Naive thymus-derived CD4-positive, alpha-beta T cell (primary cell): ENCODE measurements at places on chromosomes 6 and 20. TPM values are rescaled to one million over a fixed set of nuclear protein-coding genes. Genes with fewer than 3 reads are reported as not detected.

DNA sequence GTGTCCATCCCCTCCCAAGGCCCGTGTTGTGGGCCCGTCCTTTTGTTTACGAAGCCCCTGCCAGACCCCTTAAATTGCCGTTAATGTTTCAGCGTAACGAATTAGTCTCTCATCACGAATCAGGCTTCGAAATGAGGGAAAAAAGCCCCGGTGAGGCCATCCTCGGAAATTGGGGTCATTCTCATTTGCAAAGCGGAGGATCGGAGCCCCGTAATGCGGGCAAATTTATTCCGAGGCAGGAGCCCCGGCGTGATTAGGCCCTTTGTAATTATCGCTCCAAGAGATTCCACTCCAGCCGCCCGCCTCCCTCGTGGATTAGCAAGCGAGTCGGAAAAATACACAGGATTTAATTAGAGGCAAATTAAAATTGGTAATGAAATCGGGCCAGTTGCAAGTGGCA is 44.9 kb upstream of the MDFI start:
- peaks cover 5% of the 10 kb centered on the region for H3K4me1 ChIP-seq
- no peaks in the 10 kb centered on the region for H3K36me3 ChIP-seq

DNA sequence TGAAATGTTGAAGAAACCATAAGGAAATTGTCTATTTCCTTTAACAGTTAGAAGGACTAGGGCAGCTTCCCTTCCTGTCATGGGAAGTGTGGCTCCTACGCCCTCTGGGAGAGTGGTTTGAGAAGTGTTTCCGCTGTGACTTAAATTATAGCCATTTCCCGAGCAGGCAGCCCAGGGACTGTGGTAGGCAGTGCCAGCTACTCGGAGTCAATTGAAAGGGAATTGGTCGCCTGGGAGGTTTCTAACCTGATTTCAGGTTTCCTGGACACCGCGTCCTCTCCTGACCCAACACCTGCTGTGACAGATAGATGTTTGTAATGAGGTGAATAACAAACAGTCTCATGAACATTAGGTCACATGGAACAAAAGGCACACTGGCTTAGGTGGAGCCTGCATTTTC is 256.1 kb upstream of the PLCB4 start:
- H3K4me1 ChIP-seq = no peaks in the 10 kb centered on the region
- no peak overlapping the region for H3K4me3 ChIP-seq
- no peaks in the 10 kb centered on the region for H3K27me3 ChIP-seq

- H3K4me3 ChIP-seq = no peak overlapping the region
- H3K27ac ChIP-seq = no peak overlapping the region
- H3K27me3 ChIP-seq = no peaks in the 10 kb centered on the region
- DNase-seq = peak; percentile 25
Observed at GRCh38 chr20:30168025-30168799, 1089.3 kb upstream of the DEFB115 start.

GRCh38 chr20:33732166-33732970 is 572 bp downstream of the ZNF341 start:
- H3K4me1 ChIP-seq = peaks cover 3% of the 10 kb centered on the region
- peak overlapping the region; percentile 75 for H3K27ac ChIP-seq
- no peaks in the 10 kb centered on the region for H3K36me3 ChIP-seq
- H3K4me3 ChIP-seq = peak overlapping the region; percentile 84

The CALHM4 gene
- not detected for total RNA-seq

The PRICKLE4 gene
- not detected in 2 replicates for total RNA-seq

The CCDC170 gene
- total RNA-seq = not detected

The TOX2 gene
- total RNA-seq = 6.5 and 7.1 TPM in 2 replicates

DNA sequence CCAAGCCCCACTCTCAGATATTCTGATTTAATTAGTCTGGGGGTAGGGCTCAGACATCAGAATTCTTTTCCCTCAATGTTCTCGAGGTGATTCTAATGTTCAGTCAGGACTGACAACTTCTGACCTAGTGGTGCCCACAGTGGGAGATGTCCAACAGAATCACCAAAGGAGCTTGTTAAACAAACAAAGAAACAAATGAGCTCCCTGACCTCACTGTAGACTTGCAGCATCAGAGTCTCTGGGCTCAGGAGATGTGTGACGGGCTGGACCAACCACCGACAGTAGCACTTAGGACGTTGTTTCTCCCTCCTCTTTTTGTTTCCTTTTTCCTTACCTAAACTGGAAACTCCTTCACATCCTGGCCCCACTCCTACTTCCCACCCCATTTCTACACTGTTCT is 49.3 kb downstream of the CLIC5 start:
- no peaks in the 10 kb centered on the region for H3K36me3 ChIP-seq
- H3K27ac ChIP-seq = no peak overlapping the region
- H3K4me3 ChIP-seq = no peak overlapping the region
- no peaks in the 10 kb centered on the region for H3K27me3 ChIP-seq
- H3K4me1 ChIP-seq = peaks cover 5% of the 10 kb centered on the region

- no peaks in the 10 kb centered on the region for H3K27me3 ChIP-seq
- no peak overlapping the region for H3K4me3 ChIP-seq
- H3K27ac ChIP-seq = no peak overlapping the region
- DNase-seq = no peak
Observed at GRCh38 chr6:57248311-57248895, 26.3 kb upstream of the RAB23 start.

- no peaks in the 10 kb centered on the region for H3K4me1 ChIP-seq
- no peaks in the 10 kb centered on the region for H3K27me3 ChIP-seq
- H3K36me3 ChIP-seq = no peaks in the 10 kb centered on the region
- H3K27ac ChIP-seq = no peak overlapping the region
- DNase-seq = peak; percentile 9
- no peak overlapping the region for H3K4me3 ChIP-seq
Observed at GRCh38 chr6:143337201-143337949, 113.1 kb downstream of the ADAT2 start.

GRCh38 chr6:140855520-140855919 is 1277.2 kb upstream of the GJE1 start:
- no peak overlapping the region for H3K27ac ChIP-seq
- no peak for DNase-seq

DNA sequence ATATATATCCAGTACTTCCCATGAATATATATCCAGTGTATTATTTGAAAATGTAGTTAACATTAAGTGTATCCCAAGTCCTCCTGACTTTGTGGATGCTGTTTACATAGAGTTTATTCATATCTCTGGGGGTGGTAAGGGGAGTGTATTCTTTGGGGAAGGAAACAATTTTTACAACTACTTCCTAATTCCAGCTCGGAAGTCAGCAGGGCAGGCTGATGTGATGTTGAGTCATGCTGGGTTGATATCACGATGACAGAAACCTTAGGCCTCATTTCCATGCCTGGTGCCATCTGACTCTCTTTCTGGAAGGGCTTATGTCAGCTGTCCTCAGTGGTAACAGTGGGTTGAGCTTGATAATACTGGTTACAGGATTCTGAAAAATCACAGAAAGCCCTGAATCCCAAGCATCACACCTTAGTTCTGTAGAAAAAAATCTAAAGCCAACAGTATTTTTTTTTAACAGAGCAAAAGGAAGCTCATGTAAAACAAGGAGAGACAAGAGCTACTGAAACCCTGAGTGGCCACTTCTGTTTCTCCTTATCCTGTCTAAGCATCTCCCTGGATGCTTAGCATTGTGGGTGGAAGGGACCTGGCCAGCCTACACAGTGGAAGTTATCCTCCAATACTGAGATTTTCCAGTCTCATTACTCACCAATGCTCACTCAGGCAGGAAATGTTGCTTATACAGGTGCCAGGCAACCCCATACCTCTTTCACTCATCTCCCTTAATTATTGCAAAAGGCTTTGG is 75.2 kb upstream of the IYD start:
- H3K27me3 ChIP-seq = no peaks in the 10 kb centered on the region
- H3K36me3 ChIP-seq = no peaks in the 10 kb centered on the region
- no peak overlapping the region for H3K4me3 ChIP-seq
- DNase-seq = no peak

GRCh38 chr6:33280539-33280938 is 3.6 kb downstream of the B3GALT4 start:
- no peaks in the 10 kb centered on the region for H3K36me3 ChIP-seq
- no peaks in the 10 kb centered on the region for H3K27me3 ChIP-seq
- H3K27ac ChIP-seq = peak overlapping the region; percentile 32
- H3K4me1 ChIP-seq = peaks cover 22% of the 10 kb centered on the region
- DNase-seq = no peak

The ZSWIM3 gene
- total RNA-seq = 1.5 TPM

- H3K27ac ChIP-seq = no peak overlapping the region
- no peaks in the 10 kb centered on the region for H3K4me1 ChIP-seq
- no peak for DNase-seq
Observed at GRCh38 chr6:52517502-52518278, 59.2 kb downstream of the TRAM2 start.

The DAAM2 gene
- not detected for total RNA-seq

DNA sequence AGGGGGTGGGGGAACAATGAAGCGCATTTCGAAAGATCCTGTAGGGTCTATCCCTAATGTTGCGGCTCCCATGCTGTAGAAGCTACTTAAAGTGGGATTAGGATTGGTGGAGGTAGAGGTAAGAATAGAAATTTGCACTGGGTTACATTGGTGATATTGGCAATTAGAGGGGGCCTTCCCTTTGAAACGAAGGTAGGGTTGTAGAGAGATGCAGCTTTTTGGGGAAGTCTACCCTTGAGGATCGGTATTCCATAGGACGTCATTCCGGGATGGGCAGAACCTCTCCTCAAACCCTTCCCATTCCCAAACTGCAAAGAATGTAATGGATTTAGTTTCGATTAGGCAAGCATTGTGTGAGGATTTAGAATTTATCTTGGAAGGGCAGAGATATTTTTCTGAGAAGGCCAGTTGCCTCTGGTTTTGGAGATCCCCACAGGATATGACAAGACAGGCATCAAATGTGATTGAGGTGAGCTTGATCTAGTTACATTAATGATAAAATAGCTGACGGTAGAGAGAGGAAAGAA is 5.4 kb upstream of the ZNFX1 start:
- DNase-seq = no peak
- H3K27me3 ChIP-seq = no peaks in the 10 kb centered on the region
- H3K36me3 ChIP-seq = peaks cover 93% of the 10 kb centered on the region
- H3K4me3 ChIP-seq = peak overlapping the region; percentile 28

DNA sequence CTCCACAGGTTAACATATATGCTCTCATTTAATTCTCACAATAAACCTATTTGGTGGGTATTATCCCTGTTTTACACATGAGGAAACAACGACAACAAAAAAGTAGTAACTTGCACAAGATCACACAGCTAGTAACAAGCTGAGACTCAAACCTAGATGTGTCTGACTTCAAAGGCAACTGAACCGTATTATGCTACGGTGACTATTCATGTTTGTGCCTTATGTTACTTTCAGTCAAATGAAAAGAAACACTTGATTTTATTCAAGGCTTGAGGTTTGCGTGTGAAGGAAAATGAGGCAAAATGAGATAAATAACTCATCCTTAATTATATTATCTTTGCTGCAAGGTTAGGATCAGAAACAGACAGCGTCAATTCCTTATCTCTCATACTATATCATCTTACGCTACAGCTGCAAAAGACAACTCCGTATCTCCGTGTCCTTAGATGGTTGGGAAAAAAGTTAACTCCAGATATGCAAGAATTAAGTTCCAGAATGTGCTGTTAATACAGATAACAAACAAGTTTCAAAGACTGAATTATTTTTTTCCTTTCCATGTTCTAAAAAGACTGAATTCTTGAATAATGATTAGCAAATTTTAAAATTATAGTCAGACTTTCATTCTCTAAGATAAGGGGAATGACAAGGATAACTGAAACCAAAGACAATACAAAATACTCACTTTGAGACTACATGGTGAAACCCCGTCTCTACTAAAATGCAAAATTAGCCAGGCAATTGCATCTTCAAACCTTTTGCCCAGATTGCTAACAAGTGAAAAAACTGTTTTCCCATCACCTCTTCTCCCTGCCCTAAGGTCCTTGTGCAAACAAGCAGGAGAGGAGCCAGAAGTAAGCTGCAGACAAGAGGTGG is 27.8 kb downstream of the STAU1 start:
- H3K27ac ChIP-seq = no peak overlapping the region
- no peak for DNase-seq
- H3K36me3 ChIP-seq = no peaks in the 10 kb centered on the region

The RPS10 gene
- total RNA-seq = 3,049 TPM
